Kidney glomerular epithelial cell (primary cell): ENCODE measurements at places on chromosomes 4 and X.

- DNase-seq, result peak; percentile 83
These were observed 94.7 kb downstream of the SEL1L3 start for GRCh38 chr4:25767877-25768725.

DNA sequence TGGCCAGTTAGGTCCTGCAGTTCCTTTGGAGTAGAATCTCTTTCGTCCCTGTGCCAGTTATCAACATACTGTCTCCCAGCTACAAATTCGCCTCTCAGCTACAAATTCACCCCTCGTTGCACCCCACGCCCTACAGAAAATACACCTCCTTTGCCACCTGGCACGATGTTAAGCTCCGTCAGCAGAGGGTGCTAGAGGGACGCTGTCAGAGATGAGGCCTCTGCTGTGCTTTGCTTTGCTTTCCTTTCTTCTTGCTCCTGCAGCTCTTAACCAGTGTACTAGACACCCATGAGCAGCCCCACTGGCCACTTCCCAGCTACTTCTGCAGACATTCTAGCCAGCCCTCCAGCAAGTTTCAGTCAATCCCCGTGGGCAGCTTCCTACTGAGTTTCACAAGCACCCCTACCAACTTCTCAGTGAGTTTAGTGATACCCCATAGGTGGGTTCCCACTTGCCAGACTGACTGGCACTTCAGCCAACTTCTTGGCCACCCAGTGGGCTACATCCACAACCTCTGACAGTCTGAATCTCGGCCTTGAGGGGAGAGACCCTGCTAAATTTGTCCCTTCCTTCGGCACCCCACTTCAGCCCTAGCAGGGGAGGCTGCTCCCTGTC is 21.8 kb downstream of the HAUS3 start:
- DNase-seq, result peak; percentile 46

DNA sequence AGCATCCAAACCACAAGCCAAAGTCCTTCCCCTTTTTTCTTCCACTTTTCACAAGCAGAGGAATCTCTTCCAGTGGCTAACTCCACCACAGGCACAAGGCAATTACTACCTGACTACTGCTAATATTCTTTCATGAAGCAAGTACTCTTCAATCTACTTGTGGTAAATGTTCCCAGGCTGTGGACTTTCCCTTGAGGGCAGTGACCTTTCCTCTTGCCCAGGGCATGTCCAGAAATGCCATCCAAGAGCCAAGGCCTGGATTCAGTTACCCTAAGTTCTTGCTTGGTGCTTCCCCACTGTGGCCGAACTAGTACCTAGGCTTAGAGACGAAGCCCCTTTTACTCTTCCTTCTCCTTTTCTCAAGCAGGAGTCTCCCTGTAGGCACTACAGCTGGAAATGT is 400.7 kb downstream of the DCAF12L2 start:
- no peak for DNase-seq

DNA sequence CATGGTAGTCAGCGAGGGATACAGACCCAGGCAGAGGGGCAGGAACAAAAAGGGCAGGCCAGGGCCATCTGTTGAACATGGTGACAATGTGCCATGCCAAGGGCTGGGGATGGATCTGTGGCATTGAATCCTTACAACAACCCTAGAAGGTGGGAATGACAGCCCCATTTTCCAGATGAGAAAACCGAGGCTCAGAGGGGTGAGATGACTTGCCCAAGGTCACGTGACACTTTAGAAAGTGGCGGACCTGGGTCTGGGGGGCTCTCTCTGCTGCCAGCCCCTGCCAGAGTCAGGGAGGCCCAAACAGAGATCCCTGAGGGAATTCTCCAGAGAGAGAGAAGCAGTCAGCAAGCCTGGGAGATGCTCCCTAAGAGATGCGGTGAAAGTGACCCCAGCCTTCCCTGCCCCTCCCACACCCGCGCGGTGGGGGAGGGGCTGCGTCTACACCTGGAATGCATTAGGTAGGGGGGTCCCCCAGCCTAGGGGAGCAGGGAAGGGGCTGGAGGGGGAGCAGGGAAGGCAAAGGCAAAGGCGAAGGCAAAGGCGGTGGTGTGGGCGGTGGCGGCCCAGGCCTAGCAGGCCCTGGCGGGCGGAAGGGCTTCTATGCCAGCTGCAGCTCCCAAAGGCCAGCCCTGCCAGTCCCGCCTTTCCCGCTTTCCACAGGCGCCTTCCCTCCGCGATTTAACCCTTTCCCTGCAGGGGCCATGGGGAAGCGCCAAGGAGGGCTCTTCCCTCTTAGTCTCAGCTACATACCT is 13.0 kb downstream of the FGD1 start:
- DNase-seq, result no peak

DNA sequence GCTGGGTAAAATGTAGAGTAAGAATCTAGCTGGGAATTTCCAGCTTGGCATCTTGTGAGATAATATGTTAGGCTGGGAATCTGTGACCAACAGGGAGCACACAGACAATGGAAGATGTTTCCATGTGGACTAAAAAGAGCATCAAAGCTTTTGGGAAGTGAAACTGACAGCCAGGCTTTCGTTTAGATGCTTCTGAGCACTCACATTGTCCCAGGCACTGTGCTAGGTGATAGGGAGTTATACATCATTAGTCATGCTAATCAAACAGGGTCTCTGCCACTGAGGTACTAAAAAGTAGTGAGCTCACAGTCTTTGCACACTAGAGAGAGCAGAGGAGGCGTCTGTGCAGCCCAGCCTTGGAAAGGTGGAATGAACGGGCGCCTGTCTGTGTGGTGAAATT is 101.9 kb upstream of the SCOC start:
- DNase-seq, result no peak

DNA sequence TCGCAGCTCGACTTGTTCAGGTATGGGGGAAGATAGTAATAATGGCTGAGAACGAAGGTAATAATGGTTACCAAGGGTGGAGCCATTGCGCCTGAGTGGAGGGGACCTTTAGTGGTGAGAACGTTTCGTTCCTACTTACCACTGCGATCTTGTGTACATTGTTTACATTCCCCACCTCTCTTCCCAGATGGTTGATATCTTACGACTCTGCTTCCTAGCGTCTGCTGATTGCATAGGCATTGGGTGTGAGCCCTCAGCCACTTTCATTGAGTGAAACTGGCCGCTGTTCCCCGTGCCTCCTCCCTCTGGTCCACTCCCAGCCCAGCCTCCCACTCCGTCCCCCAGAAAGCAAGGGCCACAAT is 850 bp downstream of the IGBP1 start:
- no peak for DNase-seq

DNA sequence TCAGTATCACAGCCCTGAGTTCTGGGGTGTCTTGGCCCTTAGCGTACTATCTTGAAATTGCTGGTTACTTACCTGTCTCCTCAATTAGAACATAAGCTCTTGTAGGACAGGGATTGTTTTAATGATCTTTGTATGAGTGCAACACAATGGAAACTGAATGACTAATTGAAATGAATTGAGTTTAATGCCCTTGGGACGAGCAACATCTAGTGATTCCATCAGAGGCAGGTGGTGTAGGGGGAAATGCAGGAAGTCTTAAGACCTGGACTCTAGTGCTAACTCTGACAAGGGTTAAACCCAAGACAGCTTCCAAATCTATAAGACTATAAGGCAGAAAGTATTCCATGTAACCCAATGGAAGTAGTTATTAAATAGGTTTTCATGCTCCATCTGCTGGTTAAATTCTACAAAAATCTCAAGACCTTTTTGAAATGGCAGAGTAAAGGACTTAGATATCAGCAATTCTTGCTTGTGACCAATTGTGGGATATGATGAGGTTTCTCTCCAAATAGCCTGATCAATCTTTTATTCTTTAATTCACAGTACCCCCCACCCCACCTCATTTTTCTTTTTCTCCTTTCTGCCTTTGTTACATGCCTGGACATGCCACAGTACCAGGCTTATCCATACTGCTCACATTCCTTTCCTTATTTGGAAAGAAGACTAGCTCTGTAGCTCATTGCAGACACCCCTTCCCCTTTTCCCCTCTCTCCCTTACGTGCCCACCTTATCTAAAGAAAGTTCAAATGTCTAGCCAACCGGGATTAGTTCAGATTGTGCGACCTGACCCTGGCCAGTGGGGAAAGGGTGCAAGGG is 340.8 kb downstream of the PAPSS1 start:
- peak; percentile 31 for DNase-seq

DNA sequence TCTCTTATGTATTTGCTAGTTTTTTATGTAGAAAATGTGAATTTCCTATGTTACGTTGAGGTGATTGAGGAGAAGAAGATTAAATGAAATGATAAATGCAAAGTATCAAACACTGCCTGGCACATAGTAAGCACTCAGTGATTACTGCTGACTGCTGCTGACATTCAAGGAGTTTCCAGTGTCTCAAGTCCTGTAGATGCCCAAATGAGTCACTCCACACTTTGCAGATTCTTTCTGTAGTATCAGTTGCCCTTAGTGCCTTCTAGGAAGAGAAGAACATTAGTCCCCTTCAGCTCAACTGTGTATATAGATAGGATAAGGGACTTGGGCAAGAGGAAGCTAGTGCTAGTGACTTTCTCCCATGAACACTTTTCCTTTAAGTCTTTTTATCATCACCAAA is 240.5 kb upstream of the TEX13A start:
- no peak for DNase-seq

DNA sequence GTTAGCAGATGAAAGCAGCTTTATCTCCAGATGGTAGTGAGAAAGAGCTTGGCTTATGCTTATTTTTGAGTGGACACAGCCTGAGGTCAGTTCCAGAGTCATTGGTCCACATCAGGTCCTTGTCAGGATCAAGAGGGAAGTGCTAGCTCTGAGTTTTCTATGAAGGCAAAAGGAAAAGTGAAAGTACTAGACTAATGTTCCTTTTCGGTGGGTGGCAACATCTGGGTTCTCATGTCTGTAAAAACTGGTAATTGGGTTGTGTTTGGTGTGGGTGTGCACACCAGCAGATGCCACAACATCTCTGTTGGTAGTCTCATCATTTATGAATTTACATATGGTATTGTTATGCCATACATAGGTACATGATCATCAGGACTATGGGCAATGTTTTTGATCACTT is 210.5 kb downstream of the PWWP3B start:
- DNase-seq, result no peak

GRCh38 chr4:108466936-108467902 is 153.2 kb upstream of the RPL34 start:
- DNase-seq, result peak; percentile 24

GRCh38 chrX:56727531-56727930 is 1.5 kb upstream of the NBDY start:
- DNase-seq, result no peak

GRCh38 chrX:72054779-72055489 is 76.8 kb downstream of the RTL5 start:
- no peak for DNase-seq

GRCh38 chrX:150527108-150527507 is 41.3 kb upstream of the MTM1 start:
- DNase-seq, result no peak

DNA sequence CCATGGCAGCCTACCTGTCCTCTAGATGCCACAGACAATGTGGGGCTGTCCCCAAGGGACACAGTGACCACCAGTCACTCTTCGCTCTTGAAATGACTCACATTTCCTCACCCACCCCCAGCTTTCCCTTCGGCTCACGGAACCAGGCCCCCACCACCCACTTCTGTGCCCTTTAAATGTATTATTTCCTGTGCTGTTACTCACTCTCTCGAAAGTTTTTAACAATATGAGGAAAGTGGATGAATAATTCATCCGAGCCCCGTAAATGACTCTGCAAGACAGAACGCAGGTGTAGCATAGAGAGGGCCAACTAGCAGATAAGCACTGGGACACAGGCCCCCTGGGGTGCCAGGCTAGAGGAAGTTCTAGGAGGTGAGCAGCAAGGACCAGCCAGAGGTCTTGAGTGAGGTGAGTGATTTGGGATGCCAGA is 179.5 kb upstream of the TBL1X start:
- no peak for DNase-seq

GRCh38 chr4:154044742-154045485 is 256.0 kb upstream of the SFRP2 start:
- DNase-seq, result no peak

DNA sequence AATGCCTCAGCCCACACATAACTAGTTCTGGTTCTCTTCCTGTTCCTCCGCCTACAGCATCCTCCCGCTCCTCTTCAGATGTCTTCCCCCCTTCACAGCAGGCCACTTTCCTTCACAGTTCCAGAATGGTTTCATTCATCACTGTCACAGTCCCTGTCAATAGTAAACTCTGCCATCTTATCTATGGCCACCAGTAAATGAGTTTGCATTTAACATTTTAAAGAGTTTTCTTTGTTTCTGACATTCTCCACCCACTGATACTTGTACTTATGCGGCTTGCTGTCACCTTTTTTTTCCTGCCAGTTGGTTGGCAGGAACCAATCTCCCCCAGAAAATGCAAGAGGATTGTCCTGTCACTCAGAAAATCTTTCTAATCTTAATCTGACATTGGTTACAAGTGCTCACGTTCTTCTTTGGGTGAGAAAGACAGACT is 114.1 kb downstream of the GLUD2 start:
- no peak for DNase-seq

GRCh38 chr4:83080561-83080960 is 34.0 kb downstream of the PLAC8 start:
- no peak for DNase-seq

- no peak for DNase-seq
These were observed 77.7 kb upstream of the DCAF8L1 start for GRCh38 chrX:28058901-28059300.

GRCh38 chr4:53956053-53956452 is 108.4 kb downstream of the CHIC2 start:
- DNase-seq, result no peak

- no peak for DNase-seq
These were observed 81.4 kb downstream of the ANTXR2 start for GRCh38 chr4:79991601-79992000.

- no peak for DNase-seq
These were observed 50.3 kb downstream of the NELFA start for GRCh38 chr4:1958276-1959103.

DNA sequence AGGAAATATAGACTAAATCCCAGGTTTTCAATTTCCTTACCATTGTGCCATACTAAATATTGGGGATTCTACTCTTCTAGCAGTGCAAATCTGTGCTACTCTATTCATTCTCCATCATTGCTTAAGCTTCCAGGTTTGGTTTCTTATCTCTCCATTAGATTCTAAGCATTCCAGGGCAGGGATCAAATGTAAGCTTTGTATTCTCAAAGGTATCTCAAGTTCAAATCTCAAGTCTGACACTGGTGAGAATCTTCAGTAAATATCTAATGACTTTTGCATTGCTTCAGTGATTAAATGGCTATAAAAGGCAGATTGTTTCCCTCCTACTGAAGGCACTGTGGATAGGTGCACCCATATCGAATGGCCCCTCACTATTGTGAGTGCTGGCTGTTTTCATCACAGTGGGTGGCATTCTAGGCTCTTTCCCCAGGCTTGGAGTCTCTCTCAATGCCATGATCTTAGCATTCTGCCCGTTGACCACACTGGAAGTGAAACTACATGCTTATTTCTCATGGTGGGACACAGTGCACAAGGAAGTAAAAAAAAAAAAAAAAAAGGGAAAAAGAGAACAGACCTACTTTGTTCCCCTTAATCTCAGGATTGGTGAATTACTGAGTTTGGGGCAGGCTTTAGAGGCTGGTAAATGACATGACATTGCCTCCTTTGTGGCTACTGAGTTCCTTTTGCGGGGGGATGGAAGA is 28.7 kb downstream of the FAM9C start:
- no peak for DNase-seq
